ENCODE measurements at places on chromosomes 16 and 17.

GRCh38 chr17:70006159-70006558 lies 68.9 kb upstream of the KCNJ16 start:
- no peak for DNase-seq

GRCh38 chr17:42784811-42785592 lies 4.6 kb downstream of the WNK4 start:
- no peak for DNase-seq

DNA sequence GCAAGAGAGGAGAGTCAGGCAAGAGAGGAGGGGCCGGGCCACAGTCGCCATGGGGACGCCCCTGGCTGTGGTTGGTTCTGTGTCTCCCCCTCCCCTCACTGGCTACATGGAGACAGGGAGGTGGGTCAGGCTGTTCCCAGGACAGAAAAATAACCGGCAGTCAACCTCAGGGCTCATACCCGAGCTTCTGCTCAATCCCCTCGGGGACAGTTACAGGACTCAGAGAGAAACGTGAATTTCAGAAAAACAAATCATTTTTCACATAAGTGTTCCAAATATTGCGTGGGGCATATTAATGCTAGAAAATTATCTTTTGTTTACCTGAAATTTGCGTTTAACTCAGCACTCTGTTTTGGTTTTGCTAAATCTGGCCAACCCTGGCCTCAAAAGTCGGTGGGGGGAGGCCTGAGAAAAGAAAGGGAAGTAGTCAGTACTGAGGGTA lies 22.2 kb upstream of the CPSF4L start:
- no peak for DNase-seq

DNA sequence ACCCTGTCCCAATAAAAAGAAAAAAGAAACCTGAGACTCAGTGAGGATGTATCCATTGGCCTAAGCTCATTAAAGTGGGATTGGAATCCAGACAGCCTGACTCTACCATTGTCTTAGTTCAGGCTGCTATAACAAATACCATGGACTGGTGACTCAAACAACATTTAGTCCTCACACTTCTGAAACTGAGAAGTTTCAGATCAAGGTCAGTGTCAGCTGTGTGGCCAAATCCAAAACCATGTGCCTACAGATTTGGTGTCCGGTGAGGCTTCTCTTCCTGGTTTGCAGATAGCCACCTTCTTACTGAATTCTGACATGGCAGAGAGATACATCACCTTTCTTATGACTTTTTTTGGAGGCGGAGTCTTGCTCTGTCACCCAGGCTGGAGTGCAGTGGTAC lies 53.3 kb upstream of the KDM8 start:
- no peak for DNase-seq

DNA sequence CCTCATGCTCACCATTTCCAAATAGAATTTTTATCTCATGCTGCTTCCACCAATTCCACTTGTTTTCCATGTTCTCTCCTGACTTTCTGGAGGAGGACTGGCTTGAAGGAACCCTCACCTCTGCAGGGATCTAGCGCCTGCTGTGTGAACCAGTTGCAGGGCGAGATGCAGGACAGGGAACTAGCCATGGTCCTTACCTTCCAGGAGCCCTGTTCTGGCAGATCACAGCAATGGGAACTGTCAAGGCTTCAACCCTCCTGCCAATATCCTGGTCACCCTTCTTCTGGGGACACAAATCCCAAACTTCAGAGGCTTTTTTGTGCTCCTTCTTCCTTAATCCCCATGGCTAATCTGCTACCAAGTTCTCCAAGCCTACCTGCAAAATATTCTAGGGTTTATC lies 60.4 kb upstream of the MMP2 start:
- DNase-seq = no peak

GRCh38 chr17:79186406-79186805 lies 111.8 kb downstream of the ENGASE start:
- DNase-seq = no peak

Data from NCI-H2081 treated with DMSO at 0.1 percent for 48 hours (cell line).